ENCODE measurements at places on chromosomes 13 and 19.

DNA sequence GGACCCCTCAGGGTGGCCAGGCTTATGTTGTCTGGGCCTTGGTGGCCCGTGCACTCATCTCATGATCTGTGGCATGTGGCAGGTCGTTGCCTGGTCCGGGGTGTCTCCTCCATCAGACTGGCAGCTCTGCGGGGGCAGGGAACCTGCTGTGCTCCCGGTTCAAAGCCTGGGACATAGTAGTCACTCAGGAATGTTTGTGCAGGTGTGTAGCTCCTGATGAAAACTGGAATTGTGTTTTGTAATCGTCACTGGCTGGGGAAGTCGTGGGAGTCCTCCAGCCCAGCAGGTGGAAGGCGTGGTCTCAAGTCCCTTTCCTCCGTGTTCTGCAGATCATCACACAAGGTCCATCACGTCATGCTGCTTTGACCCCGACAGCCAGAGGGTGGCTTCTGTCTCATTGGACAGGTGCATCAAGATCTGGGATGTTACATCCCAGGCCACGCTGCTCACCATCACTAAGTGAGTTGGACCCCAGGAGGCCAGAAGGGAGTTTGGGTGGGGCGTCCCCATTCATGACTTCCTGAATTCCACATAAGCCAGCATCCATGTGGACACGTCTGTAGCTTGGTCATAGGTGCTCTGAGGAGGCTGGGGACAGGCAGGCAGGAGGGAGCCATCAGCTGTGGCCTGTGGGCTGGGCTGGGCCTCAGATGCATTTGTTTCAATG is 19.1 kb downstream of the WDR88 start:
- no peak for DNase-seq

GRCh38 chr19:8592231-8593009 is 15.2 kb upstream of the MYO1F start:
- DNase-seq = peak; percentile 84

DNA sequence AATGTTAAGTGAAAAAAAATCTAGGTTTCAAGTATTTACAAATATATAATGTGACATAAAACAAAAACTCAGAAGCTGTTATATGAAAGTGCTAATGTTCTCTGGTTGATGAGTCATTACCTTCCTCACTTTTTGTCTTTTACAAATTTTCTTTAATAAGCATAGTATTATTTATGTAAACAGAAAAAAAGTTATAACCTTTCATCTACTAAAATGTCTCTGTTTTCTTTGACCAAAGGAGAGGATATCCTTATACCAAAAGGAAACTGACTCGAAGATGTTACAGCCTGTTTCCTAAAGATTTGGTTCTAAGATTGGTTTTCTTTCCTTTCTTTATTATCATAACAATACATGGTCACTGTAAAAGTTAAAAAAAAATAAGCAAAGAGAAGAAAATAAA is 38.0 kb downstream of the RCBTB2 start:
- DNase-seq = no peak

DNA sequence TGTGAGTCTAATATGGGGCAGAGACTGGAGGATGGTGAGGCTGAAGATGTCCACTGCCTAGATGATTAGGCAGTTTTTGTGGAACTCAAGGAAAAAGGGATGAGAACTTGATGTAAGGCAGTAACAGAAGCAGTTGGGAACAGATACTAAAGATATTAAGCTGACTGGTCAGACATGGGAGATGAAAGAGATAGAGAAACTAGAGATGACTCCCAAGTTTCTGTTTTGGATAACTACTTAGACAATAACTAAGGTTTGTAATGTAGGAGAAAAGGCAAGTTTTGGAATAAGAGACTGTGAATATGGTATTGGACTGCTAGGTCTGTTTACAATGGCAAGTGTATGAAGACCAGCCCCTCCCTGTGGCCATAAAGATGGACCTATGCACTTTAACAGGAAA is 43.5 kb upstream of the CLDN10 start:
- no peak for DNase-seq

DNA sequence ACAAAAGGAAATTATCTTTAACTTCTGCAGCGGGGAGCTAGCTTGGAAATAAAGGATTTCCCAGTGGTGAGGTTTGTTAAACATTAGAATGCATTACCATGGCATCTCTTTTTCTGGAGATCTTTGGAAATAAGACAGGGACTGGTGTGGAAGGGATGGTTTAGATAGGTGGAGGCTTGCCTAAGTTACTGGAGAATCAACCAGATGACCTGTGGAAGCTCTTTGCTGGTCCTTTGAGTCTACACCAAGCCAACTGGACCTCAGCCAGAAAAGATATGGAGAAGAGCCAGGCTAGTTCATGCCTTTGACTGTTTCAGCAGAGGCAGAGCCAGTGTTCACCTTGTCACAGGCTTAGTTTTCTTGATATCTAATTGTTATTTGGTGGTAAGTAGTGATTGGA is 134.7 kb downstream of the KCNRG start:
- no peak for DNase-seq

- no peak for DNase-seq
These were observed 995 bp upstream of the MKNK2 start for GRCh38 chr19:2051773-2052704.

- DNase-seq = peak; percentile 56
These were observed 4.2 kb upstream of the DAND5 start for GRCh38 chr19:12965017-12965811.

DNA sequence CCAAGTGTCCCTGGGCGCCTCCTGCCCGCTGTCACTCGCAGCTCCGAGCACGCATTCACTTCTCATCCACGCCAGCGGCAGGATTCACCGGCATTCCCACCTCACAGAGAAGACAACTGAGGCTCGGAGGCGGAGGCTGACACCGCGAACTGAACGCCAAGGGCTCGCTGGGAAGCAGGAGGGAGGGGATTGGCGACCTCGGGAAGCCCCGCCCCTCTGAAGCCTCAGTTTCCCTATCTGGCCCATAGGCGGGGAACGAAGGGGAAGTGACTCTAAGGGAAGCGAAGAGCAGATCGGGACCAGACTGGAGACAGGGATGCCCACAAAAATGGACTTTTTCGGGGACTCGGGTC is 256 bp downstream of the MICOS13 start:
- no peak for DNase-seq

DNA sequence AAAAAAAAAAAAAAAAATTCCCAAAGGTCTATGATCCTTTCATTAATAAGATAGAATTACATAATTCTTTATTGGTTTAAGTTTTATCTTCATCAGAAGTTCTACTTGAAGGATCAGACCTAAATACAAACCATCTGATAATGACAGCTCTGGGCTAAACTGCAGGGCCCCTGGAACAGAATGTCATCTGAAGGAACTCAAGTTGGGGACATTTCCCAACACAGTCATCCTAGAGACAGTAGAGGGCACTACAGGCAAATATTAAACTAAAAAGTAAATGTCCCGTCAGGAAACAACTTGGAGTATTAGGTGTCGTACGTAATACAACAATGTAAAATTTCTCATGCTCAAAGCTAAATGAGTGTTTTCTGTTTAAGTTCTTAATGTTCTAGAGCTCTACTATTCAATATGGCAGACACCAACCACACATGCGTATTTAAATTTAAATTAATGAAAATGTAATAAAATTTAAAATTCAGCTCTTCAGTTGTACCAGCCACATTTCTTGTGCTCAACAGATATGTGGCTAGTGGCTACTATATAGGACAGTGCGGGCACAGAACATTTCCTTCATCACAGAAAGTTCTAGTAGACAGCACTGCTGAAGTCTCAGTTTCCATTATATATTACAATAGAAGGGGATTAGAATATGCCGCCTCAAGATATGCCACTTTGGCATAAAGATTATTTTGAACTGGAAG is 21.8 kb upstream of the NAXD start:
- no peak for DNase-seq

- no peak for DNase-seq
These were observed 5.4 kb downstream of the SERTAD1 start for GRCh38 chr19:40420451-40420765.

DNA sequence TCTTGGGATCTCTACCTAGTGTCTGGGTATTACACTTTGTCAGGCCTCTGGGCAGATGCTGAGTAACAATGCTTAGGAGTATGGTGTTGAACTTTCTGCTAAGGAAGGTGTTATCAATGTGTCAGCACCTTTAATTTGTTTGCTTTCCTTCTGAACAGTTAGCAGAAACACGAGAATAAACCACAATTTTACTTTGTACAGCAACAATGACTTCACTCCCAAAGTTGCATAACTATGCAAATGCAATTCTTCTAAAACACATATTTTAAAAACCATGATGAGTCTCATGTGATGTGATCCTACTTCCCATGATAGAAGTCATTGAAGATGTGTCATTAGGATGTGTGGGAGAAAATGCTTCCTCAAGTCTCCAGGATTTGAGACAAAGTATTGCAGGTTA is 155.0 kb downstream of the POSTN start:
- no peak for DNase-seq

DNA sequence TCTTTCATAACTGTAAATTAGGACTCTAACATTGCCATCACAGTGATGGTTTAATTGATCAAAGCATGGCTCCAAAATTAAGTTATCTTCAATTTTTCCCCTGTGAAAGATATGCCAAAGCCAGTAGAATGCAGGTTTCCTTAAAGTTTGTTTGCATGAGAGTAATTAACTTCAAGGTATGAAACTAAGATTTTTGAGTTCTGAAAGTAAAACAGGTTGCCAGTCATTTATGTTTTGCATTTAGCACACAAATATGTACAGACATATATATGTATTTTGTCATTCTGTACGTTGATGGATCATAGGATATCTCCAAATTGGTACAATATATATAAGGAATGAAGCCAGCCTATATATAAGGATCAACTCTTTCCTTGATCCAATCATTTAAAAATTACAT is 23.6 kb upstream of the NDFIP2 start:
- no peak for DNase-seq

DNA sequence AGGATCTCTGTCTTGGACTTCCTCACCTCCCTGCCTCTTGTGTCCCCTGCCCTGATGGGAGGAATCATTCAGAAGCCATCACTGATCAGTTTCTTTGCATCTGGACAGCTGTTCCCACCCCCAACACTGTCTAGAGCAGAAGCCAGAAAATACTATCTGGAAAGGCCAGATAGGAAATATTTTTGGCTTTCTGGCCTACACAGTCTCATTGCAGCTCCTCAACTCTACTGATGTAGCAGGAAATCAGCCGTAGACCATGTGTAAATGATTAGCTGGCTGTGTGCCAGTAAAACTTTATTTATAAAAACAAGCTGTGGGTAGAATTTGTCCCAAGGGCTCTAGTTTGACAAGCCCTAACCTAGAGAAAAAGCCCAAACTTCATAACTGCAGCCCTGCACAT is 5.6 kb downstream of the SIGLEC7 start:
- no peak for DNase-seq

DNA sequence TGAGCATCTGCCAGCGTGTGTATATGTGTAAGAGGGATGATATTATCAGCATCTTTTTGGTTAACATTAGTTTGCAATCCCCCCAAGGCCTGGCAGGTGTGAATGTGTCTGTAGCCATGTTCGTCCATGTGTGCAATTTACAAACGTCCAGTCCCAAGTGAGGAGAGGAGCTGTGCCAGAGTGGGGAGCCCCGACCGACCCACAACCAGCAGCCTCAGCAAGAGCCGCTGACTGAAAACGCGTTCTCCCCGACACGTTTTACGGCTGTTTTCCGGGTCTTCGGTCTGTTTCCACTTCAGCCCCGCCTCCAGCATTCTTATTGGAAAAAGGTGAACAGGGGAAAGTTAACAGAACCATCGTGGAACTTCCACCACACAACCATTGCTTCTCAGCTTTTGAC is 119.1 kb upstream of the SOX1 start:
- DNase-seq = no peak

DNA sequence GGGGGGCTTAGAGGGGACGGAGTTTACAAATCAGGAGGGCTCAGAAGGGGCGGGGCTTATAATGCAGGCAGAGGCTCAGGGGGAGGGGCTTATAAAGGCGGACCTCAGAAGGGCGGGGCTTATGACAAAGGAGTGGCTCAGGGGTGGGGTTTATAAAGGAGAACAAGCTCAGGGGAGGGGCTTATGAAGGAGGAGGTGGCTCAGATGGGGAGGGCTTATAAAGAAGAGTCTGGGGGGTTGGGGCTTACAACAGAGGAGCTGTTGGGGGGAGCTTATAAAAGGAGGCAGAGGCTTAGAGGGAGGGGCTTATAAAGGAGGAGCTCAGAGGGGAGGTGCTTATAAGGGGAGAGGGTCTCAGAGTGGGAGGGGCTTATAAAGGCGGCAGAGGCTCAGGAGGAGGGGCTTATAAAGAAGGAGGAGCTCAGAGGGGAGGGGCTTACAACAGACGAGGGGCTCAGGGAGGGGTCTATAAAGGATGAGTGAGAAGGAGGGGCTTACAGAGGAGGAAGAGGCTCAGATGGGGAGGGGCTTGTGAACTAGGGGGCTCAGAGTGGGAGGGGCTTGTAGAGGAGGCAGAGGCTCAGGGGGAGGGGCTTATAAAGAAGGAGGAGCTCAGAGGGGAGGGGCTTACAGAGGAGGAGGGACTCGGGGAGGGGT is 1.0 kb downstream of the SMIM24 start:
- no peak for DNase-seq

DNA sequence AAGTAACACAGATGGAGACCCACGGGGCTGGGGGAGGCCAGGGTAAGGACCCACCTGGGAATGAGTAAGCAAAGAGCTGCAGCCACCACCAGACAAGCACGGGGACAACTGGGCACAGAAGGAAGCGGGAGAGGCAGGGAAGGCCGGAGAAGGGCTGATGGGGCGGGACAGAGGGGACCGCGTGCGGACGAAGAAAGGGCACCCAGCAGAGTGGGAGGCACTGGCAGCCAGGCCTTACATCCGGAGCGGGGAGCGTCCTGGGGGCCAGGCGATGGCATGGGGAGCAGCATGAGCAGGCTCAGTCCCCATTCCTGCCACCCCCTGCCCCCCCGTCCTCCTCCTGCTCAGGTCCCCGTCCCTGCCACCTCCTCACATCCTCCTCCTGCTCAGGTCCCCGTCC is 3.0 kb downstream of the PROZ start:
- DNase-seq = no peak

DNA sequence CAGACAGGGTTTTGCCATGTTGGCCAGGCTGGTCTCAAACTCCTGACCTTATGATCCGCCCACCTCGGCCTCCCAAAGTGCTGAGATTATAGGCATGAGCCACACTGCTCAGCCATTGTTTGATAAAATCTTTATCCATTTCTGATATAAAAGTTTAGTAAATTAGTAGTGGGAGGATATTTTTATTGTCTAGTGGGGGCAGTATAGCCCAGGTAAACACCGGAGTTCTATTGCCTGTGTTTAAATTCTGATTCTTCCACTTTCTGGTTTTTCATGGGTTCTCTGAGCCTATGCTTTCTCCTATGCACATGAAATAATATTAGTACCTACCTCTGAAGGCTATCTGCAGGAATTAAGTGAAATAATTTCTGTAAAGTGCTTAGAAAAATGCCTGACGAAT is 20.1 kb upstream of the ARHGEF18 start:
- no peak for DNase-seq

DNA sequence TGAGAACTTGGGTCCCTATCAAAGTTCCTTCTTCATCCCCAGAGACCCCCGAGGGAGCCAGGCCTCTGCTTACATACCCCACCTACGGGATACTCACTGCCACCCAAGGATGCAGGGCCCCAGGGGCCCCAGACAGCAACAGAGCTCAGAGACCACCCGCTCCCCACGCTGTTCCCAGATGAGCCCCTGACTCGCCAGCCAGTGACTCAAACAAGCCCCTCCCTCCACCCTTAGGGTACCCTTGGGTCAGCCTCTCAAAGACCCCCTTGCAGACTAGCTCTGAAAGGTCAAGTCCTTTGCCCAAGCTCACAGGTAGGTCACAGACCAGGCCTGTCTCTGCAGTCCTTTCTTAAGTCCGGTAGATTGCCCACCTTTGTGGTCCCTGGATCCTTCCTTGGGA is 45.7 kb downstream of the CD320 start:
- no peak for DNase-seq

GRCh38 chr19:38004186-38004520 is 97.1 kb downstream of the SIPA1L3 start:
- no peak for DNase-seq

GRCh38 chr13:94177041-94177440 is 302.4 kb downstream of the DCT start:
- no peak for DNase-seq

All from stimulated activated CD8-positive, alpha-beta memory T cell treated with anti-CD3 and anti-CD28 coated beads, Interleukin-7, amount 100 ng/mL, for 1 hour (primary cell).